NCI-H1092 (cell line): ENCODE measurements at places on chromosomes 11 and 22.

DNA sequence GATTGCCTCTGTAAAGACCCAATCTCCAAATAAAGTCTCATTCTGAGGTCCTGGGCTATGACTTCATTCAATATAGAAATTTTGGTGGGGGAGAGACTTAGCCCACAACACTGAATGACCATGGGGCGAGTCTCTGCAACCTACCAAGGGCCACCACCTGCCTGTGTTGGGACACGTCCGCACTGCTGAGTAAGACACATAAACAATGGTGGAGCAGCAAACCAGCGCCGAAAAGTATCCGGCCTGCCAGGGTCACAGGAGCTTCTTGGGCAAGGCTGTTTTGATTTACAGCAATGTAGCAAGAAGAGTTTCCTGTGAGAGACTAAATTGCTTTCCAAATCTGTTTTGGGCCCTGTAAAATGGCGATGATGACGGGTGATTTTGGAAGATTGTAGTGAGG is 122.3 kb downstream of the SHANK2 start:
- DNase-seq, result no peak

DNA sequence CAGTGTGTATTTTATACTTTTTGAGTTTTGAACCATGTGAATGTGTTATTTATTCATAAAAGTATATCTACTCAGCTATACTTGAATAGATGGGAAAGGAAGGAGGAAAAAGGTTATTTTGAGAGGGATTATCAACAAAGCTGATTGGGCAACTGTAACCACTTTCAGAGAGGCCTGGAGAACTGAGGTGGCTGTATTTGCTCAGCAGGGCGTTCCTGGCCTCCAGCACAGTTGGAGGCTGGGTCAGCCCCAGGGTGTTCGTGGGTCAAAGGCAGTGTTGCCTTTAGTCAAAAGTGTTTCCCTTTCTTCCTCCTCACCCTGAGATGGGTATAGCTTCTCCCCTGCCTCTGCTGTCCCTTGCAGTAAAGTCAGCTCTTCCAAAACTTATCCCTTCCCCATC is 26.7 kb downstream of the ASCC2 start:
- DNase-seq, result no peak

DNA sequence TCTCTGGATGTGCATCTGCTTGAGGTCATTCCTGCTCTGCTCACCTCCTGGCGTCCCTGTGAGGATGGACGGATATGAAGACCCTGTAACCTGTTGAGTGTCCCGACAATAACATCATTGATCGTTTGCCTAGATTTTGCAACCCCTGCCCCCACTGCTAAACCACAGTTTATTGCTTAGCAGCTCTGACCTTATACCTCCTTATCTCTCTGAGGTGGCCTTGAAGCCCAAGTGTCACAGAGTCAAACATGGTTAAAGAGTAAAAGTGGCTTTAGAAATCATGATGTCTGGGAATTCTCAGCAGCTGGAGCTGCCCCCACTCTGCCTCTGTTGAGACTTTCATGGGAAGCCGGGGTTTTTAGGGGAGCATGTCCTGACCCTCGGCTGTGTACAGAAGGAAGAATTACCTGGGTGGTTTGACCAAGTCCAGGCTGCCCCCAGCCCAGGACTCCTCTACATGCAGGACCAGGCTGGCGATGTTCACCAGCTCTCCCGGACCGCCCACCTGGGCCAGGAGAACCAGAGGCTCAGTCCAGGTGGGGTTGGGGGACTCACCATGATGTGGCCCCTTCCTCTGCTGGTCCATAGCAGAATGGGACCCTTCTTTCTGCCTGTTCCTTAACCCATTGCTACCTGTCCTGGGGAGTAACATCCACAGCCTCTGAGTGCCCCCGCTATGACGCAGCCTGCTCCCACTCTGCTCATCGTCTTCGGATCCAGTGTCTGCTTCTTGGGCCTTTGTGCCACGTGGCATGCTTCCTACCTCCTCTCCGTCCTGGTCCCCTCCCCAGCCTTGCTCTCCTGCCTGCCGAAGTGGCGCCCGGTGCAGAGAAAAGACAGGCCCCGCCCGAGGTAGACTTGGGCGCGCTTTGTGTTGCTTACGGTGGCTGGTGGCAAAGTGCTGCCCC is 33.4 kb upstream of the FTH1 start:
- DNase-seq, result no peak

- no peak for DNase-seq
Measured at GRCh38 chr22:40324468-40325305, 21.6 kb upstream of the ADSL start.

DNA sequence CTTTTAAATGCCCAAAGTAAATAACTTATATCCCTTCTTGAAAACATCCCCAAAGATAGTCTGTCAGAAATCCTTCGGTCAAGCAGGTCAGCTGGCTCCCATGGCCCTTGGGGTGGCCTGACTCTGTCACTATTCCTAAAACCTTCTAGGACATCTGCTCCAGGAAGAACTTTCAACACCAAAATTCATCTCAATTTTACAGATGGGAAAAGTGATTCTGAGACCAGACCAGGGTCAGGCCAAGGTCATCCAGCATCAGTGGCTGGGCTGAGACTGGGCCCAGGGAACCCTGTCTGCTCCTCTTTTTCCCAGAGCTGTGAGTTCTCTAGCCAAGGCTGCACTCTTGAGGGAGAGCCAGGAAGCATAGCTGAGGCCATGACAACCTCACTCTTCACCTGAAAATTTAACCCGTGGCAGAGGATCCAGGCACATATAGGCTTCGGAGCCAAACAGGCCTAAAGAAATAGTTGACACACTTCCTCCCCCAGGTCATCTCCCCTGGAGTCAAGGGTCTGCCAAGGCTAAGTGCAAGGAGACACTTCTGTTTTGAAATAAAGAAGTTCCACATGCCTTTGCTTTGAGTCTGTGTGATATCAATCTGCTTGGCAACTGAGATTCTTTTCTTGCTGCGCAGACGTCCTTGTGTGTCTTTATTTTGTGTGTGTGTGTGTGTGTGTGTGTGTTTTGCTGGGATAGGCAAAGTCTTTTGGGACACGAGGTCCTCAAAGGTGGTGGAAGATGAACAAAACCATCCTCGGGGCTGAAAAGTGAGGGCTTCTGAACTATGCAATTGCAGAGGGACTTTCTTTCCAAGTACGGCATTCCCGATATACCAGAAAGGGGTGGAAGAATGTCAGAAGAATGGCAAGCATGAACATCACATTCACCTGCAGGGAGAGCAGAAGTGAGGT is 16.8 kb upstream of the PRG2 start:
- no peak for DNase-seq

DNA sequence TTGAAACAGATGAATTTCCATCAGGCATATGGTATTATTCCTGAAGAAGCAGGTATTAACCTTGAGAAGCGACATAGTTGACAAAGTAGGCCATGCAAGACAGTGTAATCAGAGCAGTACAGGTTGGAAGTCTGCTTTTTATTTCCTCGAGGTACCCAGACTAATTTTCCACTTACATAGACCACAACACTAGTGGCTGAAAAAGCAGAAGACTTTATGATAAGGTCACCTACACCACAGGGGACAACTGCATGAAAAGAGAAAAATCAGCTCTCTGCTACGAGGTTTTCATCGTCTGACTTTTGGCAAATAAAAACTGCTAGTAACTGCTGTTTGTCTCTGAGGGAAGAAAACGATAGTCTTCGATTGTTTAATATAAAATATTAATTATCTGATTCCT is 77.5 kb downstream of the CNTN5 start:
- no peak for DNase-seq

GRCh38 chr11:104891135-104891534 is 7.1 kb downstream of the CASP12 start:
- DNase-seq, result no peak

- DNase-seq, result no peak
Measured at GRCh38 chr22:30612789-30613188, 5.8 kb downstream of the TCN2 start.

DNA sequence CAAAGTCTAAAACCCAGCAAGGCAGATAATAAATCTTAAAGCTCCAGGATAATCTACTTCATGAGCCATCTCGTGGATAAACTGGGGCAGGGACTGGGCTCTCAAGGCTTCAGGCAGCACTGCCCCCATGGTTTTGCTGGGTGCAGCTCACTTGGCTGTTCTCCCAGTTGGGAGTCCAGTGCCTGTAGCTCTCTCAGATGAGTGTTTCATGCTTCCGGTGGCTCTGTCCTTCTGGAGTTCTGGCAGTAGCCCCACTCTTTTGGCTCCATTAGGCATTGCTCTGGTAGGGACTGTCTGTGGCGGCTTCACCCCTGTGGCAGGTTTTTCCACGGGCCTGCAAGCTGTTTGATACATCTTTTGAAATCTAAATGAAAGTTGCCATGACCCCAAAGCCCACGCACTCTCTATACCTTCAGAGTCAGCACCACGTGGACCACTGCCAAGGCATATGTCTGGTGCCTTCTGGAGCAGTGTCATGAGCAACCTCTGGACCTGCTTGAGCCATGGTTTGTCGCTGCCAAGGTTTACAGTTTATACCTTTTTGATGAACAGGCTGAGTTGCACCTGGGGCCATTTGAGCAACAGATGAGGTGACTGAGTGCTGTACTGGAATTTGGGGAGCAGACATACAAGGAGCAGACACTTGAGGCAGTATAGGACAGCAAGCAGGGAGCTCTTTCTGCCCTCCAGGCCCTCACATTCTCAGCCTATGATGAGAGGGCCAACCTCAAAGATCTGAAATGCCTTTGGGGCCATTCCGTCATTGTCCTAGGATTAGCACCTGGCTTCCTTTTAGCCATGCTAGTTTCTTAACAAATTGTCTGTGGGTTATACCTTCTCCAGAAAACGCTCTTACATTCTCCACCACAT is 48.6 kb downstream of the MTNR1B start:
- DNase-seq, result no peak

DNA sequence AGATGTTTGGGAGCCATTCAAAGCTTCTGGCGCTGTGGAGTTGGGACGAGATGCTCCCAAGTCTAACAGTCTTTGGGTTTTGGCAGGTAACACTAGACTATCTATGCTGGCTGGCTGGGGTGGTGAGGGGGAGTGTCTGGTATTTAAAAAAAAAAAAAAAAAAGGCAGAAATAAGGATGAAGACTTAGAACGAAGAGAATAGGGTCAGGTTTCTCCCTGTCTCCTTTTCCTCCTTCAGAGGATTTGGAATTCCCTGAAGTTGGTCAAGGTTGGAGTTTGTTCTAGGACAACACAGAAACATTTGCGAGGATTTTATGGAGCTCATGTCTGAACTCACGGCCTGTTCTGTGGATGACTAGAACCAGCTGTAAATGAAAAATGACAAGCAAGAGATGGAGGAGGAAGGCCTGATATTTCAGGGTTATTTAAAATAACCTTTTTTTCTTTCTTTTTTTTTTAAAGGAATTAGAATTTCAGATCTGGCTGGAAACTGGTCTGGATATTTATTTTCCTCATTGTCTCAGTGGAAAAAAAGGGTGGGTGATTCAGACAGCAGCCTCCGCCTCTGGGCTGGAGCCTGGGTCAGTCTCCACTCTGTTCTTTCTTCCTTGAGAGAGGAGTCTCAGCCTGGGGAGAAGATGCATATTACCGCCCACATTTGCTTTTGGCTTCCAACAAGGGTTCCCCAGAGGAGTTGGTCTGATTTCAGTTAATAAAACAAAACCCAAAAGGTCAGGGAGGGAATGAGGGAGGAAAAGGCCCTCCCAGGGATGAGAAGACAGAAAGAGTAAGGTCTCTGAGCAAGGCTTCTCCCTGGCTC is 80.1 kb downstream of the USP35 start:
- DNase-seq, result no peak

GRCh38 chr11:130785380-130786116 is 130.7 kb downstream of the SNX19 start:
- DNase-seq, result no peak

- no peak for DNase-seq
Measured at GRCh38 chr11:35340071-35340470, 79.3 kb downstream of the SLC1A2 start.

DNA sequence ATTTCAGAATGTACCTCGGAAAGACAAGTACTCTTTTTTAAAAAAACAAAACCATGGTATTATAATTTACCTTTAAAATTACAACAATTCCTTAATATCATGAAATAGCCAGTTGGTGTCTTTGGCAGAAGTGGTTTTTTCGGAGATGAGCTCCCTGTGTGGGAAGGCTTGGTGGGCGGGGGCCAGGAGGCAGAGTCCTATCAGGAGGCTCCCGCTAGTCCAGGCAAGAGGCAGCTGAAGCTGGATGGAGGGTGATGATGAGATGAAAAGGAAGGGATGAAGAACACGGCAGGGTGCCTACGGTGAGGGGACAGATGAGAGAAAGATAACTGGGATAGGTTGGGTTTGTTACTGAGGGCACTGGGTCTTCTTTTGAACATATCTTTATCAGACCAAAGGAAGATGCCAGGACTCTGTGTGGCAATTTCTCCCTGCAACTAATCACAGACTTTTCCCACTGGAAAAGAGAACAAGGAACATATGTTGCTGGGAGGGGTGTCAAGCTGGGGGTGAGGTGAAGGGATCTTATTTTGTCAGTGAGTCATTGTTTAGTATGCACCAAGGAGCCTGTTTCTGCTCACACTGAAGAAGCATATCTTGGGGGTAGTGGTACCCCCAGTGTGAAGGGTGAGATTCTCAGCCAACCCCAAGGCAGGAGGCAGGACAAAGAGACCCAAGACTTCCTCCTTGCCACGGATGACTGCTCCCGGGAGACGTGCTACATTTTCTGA is 91.5 kb upstream of the YWHAH start:
- DNase-seq, result no peak

DNA sequence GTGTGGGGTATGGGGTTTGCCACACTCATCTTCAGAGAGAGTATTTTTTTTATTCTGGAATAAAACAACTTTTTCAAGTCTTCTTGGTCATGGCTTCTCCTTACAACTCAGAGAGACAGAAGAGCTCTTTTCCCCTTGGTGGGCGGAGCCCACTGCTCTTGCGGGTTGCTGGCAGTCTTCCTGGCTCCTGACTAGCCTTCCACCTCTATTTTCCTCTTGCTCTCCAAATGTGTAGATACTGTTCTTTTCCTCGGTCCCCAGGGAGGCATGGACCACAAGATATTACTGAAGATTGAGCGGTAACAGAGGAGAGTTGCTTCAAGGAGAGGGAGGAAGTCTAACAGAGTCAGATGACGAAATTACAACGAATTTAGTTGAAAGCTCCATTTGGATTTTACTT is 210.6 kb downstream of the NTM start:
- no peak for DNase-seq

GRCh38 chr11:118102721-118103261 is 16.0 kb upstream of the SMIM35 start:
- no peak for DNase-seq

DNA sequence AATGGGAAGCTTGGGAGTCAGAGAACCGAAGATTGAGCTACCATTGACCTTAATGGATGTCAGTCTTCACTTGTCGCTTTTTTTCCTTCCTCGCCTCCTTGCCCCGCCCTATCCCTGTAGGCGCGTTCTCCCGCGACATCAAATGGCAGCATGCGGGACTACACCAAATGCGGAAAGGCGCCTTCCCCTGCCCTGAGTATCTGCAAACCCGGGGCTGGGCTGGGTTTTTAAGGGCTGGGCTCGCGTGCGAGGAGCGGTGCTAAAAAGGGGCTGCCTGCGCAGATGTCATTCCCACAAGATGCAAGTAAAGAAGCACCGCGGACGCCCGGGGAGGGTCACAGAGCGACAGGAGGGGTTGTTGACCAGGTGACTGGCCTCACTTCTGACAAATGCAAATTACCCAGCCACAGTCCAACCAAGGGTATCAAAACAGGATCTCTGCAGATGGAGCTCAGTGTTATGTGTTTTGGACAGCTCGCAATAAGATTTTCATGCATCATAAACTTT is 4.7 kb upstream of the FAM111B start:
- no peak for DNase-seq
